Effector memory CD8-positive, alpha-beta T cell (primary cell): ENCODE measurements at places on chromosomes 7 and 10.

DNA sequence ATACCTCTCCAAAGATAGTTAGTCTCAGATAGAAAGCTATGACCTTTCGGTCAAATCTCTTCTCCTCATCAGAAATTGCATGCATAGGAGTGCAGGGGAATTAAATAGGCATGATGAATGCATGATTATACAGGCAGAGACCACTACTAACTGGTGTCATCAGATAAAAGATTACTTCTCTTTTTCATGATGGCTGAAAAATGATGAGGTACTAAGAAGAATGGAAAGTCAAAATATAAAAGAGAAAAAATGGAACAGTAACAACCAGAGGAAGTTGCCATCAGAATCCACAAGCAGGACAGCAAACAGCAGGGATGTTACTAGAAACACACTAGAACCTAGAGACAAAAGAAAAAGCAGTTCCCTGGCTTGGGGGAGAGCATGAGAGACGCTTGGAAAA, 31.6 kb downstream of the CTTNBP2 start:
- no peak for DNase-seq

DNA sequence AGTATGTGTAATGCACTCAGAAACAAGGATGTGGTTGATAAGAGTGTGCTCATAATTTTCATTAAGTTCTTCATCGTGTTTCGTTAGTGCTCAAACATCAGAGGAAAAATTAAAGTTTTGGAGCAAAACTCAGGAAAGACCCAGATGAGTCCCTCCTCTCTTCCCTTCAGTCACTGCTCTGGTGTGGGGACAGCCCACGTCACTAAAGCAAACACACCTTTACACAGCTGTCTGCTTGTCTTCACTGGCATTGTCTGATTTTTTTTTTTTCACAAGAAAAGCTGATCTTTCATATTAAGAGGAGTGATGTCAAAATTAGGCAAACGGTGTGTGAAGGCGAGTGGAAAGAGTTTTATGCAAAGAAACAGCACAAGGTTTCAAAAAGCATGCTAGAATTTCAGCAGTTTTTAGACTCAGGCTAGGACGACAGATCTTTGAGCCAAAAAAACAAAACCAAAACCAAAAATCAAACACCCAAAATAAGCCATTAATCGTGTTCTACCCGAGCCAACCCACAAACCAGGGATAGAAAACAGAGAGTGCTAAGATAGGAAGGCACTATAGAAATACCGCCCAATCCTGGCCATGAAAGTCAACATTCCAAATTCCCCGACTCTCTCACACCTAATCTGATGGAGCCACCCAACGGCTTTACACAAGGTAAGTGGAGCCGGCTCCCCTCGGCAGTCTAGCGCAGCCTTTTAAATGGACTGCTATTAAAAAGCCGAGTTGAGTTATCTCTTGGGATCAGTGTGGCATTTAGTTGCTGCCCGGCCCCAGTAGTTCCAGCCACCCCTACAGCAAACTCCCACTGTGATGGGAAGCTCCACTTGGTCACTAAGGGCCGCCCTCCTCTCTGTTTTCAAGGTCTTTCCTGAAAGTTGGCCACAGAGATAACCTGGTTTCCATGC, 27.9 kb upstream of the GATA3 start:
- DNase-seq, result no peak

DNA sequence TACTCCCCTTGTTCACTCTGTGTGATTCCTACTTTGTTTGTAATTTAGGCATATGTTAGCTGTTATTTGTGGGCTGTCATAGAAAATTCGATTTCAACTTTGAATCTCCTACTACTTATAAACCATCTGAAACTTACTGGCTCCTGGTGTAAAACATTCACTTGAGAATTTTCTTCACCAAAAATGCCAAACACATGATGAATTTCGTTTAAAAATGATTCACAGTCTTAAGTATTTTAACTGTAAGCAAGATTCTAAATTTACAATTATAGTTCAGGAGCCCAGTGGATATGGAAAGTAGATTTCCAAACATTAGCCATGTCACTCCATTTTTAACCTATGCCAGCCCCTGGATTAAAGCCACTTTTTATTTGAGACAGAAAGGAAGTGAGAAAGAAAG, 3.1 kb downstream of the CPED1 start:
- DNase-seq, result no peak

DNA sequence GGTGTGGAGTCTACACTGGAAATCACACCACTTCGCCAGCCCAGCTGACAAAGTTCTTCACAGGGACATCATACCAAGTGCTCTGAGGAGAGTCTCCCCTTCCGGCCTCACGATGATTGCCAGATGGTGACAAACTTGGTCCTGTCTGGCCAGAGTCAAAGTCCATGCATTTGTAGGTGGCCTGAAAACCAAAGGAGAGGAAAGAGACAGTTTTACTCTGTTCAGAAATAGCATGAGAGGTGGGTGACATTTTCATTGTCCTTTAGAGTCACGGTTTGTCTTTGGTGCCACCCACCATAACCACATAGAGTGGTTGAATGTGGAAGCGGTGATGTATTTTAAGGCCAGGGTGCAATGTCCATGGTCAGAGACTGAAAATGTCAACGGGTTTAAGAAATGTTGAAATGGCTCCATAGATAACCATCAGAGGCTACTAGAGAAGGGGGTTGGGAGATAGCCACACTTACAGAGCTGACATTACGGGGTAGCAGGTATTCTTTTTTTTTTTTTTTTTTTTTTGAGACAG, 33.0 kb downstream of the BTBD16 start:
- DNase-seq, result no peak

DNA sequence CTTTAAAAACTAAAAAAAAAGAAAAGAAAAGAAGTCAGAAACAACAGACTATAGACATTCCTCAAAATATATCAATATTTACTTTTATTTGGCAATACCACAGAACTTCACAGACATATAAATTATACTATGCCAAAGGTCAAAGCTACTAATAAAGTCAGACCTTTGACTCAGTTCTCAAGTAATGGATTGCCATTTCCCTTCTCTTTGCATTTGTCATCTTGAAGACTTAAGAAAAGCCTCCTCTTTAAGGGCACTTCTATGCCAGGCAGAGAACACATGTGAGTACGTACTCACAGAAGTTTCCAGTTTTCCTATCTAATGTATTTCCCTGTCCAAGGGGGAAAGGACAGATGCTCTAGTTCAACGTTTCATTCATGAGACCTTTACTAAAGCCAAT, 37.6 kb downstream of the TNPO3 start:
- no peak for DNase-seq

GRCh38 chr7:156004265-156005201, 192.3 kb upstream of the SHH start:
- DNase-seq, result no peak

DNA sequence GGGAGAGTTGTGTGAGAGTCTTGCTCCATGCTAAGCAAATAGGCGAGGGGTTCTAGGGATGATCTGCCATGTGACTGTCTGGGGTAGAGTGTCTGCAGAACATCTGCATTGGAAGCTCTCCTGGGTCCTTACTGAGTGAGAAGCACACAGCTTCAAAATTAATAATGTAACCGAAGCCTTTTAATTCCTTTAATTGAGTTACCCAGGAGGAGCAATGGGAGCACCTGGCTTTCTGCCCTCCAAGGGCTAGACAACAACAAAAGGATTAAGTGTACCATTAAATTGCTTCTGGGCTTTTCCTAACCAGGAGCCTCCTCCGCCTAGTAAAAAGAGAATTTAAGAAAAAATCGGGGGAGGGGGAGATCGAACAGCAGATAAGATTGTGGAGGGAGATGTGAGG, 102.0 kb upstream of the TBX20 start:
- no peak for DNase-seq

DNA sequence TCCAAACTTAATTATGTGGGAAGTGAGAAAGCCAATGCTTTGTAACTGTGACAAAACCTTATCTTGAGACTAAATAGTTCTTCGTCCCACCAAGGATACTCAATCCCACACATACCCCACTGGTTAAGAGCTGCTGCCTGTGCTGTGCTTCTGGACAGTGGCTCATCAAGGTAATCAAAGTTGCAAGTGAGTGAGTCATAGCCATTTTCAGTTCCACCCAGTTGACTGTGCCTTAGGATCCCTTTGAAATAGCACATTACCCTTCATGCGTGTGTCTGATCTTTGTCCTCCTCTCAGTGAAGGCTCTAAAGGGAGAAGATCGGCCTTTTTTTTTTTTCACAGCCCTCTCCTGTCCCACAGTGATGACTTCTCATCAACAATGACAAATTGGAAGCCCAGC, 706.0 kb upstream of the AUTS2 start:
- no peak for DNase-seq

DNA sequence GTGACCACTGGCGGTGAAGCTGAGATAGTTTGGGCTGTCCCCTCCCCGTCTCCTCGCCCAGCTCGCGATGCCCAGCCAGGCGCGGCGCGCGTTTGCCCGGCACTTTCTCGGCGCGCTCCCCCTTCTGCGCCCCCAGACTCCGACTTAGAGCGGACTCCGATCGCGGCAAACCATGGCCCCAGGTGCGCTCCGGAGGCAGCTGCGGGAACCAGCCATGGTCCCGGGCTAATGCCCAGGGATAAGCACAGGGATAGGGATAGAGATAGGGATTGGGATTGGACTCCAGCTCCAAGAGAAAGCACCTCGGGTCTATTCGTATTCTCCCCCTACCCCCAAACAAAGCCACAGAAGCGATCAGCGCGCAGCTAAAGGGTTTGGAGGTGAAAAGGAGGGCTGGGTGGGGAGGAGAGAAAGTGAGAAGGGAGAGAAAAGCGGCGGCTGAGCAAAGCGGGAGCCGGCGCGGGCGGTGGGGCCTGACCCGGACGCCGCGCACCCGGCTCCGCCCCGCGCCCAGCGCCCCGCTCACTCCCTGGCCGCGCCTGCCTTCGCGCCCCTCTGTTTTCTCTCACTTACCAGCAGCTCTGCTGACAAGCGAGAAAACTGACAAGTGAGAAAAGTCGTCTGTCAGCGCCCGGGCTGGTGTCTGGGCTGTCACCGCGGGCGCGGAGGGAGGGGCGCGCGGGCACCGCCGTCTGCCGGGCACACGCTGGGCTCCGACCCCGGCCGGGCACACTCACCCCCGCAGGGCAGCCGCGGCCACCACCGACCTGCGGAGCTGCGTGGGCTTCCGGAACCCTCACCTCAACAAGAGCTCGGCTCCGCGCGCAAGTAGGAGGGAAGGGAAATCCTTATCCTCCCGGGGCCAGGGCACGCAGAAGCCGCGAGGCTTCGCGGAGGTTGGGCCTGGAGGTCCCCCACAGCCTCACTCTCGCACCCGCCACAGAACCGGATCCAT, at the start of gene PDE1C:
Gene PDE1C (minus strand): TSS at position 2 of the 955 bp plus-strand sequence.
- DNase-seq, result no peak

DNA sequence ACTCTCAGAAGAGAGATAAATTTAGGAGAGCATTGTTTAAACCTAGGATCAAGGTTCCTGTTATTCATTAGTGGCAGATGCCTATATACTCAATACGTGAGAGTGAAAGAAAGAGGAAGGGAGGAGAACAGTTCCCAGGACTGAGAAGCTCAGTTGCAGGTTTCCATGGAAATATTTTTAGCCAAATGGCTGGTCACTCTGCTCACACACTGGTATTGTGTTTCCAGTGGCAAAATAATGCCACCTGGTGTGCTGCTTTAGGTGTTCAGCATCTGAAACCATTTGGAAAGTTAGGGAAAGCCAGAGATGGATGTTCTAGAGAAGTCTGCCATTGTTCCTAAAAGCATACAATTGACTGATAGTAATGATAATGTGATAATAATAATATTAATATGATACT, 827.7 kb downstream of the SORCS3 start:
- no peak for DNase-seq

DNA sequence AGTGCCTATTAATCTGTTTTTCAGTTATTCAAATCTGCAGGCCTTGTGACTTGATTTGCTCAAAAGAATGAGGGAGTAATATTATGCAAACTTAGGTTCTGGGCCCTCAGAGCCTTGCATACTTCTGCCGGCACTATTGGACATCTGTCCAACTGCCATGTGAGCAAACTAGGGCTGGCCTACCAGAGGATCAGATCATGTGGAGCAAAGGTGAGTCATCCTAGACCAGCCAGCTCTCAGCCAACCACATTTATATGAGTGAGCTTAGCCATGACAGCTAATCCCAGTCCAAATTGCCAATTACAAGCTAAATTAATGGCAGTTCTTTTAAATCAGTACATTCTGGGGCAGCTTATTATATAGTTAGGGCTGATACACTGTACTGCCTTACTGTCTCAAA, 69.6 kb downstream of the SDHAF3 start:
- no peak for DNase-seq

DNA sequence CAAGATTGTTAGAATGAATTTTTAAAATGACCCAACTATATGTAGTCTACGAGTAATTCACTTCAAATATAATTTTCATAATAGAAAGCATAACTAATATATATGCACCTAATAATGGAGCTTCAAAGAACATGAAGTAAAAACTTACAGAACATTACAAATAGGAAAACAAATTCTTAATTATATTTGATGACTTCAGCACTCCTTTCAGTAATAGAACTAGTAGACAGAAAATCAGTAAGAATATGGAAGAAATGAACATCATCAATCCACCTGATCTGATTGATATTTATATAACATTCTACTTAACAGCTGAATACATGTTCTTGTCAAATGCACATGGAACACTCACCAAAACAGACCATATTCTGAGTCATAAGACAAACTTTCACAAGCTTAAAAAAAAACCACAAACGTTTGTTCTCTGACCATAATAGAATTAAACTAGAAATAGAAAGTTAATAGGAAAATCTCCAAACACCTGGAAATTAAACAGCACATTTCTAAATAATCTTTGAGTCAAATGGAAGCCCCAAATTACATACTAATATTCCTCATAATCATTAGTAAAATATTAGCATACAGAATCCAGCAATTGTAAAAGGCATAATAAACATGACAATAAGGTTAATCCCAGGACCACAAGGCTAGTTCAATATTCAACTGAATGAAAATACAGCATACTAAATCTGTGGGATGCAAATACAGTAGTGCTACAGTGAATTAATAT, 48.0 kb downstream of the BRAF start:
- DNase-seq, result no peak

DNA sequence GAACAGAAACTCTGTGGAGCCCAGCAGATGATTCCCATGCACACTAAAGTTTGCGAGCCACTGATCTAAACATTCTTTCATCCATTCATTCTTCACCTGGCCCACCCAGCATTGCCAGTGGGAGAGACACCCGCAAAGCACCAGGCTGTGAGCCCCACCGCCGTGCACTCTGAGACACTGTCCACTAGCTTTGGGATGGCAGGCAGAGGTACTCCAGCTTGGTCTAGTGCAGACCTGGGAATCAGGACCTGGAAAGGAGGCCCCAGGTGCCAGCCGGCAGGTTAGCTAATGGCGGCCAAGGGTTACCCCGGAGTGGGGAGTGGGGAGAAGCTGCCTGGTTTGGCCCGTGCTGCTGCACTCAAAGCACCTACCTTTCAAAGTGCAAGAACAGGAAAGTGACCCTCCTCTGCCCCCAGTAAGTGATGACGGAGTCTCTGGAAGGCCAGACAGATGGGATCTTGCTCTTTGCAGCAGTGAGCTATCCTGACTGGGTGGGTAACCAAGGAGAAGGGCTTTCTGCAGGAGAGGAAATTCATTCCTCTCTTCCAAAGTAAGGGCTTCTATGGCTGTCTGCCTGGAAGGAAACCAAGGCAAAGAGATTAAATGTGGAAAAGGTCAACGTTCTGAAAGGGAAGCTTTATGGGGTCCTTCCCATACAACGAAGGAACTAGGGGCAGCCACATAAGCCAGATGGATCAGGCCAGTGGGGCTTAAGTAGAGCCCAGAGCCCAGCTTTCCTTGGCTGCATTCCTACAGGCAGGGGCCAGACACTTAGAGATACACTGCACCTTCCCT, 74.2 kb upstream of the LRRC4 start:
- no peak for DNase-seq
